NCI-H2029 treated with DMSO at 0.1 percent for 48 hours (cell line): ENCODE measurements at places on chromosomes 2 and 18.

- DNase-seq, result no peak
Observed at GRCh38 chr2:6831229-6831628, 34.5 kb downstream of the CMPK2 start.

DNA sequence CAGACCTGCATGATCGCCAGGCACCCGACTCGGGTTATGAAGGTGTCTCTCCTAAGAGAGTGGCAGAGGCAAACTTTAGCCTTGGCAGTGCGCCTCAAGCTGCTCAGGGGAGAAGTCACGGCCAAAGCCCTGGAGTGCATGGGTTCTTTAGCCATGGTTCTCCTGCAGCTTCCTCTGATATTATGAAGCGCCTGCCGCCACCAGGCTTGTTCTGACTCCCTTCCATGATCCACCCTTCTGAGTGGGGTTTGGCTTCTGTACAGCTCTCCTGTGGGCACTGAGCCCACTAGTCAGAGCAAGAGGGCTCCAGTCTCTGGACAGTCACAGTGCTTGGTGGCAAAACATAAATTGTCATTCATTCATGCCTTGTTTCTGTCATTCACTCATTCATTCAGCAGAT is 25.9 kb upstream of the TMBIM1 start:
- no peak for DNase-seq

- no peak for DNase-seq
Observed at GRCh38 chr2:176589825-176590440, 320.7 kb downstream of the MTX2 start.

DNA sequence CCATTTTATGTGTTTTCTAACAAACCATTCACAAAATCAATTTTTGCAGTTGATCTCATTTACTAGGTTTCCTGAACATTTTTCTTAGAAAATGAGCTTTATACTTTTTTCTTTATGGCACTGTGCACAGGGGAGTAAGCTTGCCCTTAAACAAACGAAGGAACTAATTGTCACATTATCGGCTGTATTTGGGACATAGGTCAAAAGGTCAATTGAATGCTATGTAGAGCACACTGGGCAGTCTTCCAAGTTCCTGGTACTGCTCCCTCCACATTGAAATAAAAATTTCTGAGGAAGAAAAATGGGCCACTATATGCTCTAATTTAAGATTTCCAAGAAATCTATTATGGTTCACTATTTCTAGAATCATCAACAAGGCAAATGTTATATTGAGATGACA is 93.6 kb upstream of the TMEFF2 start:
- DNase-seq, result peak; percentile 77

DNA sequence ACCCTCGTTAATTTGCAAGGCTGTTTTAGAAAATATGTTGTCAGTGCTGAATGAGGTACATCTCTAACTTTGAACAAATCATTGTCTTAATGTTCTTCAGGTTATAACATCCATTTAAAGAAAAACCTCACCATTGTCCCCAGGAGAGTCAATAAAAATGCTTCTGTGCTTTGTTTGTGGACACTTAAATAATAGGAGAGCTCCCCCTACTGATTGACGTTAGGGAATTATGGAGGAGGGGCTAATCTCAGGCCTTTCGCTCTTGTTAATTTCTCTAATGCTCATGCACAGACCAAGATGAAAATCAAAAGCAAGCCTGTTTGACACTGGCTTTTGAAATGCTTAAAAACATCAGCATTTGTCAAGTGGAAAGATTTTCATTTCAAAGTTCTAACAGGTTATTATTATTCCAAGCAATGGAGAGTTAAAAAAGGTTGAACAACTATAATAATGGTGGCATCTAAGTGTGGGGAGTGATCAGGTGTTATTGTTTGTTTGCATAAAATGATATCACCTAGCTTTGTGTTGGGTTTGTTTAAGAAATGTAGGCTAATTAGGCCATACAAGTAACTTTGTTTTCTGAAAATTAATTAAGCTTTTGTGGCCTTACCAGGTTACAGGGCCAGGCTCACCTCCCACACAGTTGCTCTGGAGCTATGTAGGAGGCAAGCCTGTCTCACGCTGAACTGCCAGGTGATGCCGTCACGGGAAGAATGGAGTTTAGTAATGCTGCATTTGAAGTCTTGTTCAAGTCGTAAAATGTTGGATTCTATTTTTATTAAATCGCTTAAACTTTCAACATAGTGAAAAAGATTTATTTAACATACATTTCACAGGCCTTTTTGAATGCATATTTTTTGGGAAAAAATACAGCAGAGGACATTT is 51.7 kb upstream of the SMIM21 start:
- DNase-seq, result peak; percentile 2

DNA sequence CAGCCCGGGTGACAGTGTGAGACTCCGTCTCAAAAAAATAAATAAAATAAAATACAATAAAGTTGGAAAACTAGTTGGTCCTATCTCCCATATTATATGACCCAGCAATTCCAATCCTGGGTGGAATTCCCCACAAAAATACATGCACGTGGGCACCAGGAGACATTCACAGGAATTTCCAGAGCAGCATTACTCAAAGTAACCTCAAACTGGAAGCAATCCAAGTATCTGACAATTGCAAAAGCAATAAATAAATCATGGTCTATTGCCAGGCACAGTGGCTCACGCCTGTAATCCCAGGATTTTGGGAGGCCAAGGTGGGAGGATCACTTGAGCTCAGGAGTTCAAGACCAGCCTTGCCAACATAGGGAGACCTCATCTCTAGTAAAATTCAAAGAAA is 101.2 kb upstream of the MAP4K4 start:
- no peak for DNase-seq

- DNase-seq, result peak; percentile 15
Observed at GRCh38 chr2:54009549-54009948, 38.8 kb upstream of the PSME4 start.

DNA sequence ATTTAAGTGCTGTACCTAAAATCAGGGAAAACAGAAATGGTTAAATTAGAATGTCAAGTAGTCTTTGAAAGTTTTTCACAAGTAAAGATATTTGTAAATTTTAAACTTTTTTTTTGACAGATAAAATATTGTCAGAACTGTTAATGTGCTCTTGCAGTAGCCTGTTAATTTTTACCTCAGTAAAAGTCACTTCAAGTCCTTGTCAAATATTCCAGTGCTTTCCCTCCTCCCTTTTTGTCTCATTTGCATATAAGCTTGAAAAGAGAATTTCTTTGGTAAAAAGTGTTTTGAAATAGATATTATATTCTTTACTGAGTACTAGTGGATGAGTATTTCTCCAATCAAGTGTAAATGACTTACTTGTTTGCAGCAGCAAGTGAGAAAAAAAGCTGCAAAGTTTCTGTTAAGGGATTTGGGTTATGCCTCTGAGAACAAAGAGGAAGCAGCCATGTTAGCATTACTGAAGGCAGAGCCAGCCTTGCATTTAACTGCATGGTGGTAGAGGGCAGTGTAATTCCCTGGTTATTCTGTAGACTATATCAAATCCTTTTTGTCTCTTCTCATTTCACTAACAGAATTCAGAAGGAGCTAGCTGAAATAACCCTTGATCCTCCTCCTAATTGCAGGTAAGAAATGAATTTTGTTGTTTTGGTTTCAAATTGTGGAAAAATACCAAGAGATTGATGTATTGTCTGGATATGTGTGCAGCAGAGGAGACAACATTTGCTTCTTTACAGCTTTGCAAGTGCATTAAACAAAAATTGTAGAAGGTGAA is 3.2 kb downstream of the UBE2E3 start:
- peak; percentile 37 for DNase-seq

- DNase-seq, result peak; percentile 37
Observed at GRCh38 chr2:7427293-7428060, 510.3 kb downstream of the RNF144A start.

GRCh38 chr2:136764452-136765255 is 691 bp upstream of the THSD7B start:
- DNase-seq, result no peak

DNA sequence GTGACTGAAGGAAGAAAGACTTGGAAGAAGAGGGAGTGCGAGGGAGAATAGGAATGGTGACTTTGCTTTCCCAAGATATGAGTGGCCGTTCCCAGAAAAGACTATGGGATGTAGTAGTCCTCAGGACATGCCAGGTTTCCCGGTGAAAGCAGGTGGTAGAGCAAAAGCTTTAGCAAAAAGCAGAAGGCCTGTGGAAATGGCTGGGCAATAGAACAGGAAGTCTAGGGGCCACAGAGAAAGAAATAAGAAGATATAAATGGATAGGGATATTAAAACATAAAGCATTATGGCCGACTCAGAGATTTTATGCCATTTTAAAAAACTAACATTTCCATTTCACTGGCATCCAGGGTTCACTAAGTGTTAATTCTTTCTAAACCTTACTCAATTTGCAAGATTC is 1.2 kb upstream of the SERPINB13 start:
- DNase-seq, result no peak

DNA sequence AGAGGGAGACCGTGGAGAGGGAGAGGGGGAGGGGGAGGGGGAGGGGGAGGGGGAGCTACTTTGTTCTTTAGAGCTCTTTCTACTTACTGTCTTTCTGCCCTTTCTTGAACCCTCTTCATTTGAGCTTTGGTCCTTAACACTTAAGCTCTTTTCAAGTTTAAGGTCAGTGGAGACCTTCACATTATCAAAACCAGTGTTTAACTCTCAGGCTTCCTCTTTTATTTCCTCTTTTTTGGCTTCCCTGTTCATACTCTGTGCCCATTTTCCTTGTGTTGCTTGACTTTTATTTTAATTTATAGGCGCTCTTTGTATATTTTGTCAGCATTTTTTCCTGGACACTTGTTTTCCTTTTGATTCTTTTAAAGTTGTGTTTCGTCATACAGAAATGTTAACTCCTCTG is 37.1 kb downstream of the ACSL3 start:
- no peak for DNase-seq

DNA sequence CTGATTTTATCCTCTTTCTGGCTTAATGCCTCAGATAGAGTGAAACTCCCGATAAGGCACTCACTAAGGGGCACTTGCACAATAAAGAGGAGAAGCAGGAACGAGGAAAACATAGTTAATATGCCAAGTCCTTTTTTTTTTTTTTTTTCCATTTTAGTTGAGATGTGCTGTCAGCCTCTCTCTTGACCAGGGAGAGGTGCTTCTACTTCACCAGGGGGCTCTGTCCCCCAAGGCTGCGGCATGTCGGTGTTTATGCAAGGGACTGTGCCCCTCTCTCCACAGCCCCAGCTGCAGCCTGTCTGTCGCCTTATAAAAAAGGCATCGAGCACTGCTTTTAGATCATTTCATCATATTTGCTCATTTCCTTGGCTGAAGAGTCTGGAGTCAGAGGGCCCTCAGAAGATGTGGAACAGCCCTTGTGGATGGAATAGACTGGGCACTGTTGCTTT is 178.1 kb downstream of the SLC8A1 start:
- DNase-seq, result no peak

GRCh38 chr2:2263196-2263829 is 67.8 kb downstream of the MYT1L start:
- no peak for DNase-seq

- no peak for DNase-seq
Observed at GRCh38 chr2:179237209-179237946, 27.3 kb downstream of the SESTD1 start.

DNA sequence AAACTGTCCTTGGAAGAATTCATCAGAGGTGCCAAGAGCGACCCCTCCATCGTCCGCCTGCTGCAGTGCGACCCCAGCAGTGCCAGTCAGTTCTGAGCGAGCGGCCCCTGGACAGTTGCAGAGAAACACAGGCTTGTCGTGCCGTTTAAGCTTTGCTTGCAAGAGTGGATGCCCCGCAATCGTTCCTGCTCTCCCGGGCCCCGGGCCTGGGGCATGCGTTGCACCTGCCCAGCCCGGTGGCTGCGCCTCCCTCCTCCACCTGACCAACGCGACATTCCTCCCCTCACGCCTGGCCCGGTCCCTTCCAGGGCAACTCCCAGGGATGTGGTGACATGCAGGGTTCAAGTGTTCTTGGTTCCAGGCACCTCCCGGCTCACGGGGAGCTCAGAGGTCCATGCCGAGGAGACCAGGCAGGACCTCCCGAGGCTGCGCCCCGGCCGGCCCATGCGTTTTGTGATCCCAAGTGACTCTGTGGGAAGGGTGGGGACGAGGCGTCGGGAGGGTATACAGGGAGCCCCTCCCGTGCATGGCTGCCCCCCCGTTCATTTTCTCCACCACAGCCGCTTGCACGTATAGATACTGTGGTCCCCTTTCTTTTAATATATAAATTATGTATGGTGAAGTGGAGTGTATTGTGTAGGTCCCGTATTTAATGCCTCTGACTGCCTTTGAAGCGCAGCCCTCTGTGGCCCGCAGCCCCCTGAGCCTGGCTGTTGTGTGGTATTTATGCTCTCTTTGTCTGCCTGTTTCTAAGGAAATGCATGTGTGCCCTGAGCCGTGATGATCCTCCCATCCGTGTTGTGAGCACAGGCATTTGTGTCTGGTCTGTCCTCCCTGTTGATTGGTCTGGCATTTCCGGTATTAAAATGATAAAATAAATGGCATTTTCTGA is 21.2 kb downstream of the ODC1 start:
- no peak for DNase-seq

GRCh38 chr18:43278355-43278754 is 1.1 kb upstream of the SYT4 start:
- no peak for DNase-seq

- peak; percentile 35 for DNase-seq
Observed at GRCh38 chr2:71100195-71100964, 29.6 kb downstream of the MCEE start.

DNA sequence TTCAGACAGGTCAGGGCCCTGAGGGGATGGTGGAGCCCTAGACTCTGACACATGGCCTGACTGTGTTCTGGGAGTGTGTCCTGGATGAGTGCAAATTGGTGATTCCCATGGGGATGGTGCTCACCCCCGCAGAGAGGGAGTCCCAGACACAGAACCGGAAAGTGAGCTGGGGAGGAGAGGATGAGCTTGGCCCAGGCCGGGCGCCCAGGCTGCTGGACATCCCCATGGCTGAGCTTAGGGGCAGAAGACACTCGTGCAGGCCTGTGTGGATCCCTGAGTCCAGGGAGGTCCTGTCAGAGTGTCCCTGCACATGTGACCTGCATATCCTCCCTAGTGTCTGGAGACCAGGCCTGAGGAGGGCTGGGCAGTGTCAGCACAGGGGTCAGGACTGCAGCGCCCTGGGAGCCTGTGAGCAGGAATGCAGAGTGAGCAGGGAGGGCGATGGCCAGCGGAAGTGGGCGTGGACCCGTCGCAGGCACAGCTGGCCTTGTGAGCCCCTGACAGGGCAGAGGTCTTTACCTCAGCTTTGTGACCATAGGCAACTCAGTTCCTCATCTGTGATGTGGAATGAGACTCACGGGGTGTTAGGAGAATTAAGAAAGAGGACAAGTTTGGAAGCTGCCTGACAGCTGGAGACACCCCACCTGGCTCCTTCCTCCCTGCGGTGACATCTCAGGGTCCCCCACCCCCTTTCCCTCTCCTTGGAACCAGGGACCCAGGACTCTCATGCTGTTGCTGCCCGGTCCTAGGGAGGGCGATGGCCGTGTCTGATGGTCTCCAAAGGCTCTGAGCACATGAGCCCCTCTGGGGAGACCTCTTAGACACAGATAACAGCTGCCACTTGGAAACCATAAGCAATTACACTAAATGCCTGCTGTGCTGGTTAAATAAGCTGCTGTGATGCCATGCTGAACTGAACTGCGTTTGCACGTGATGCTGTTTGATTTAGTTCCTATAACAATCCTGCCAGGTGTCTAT is 62.6 kb upstream of the HS6ST1 start:
- DNase-seq, result no peak

DNA sequence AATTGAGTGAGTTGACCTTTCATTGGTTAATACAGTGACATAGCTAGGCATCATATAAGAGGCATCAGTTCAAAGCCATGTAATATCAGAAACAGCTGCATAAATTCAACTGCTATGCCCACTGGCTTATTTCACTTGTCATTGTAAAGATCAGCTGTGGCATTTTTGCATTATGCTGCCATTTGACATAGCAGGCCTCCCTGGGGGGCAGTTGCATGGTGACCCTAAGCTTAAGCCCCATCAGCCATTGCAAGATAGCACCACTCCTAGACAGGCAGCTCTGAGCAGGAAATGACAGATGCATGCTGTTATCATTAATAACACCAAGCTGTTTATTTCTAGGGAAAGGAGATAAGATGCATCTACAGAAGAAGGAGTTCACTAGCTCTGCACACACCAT is 233.4 kb upstream of the CNTNAP5 start:
- no peak for DNase-seq
